Activated gamma-delta T cell (primary cell): ENCODE measurements at places on chromosomes 7 and 10.

- no peak for DNase-seq
Measured at GRCh38 chr7:41881331-41882130, 178.6 kb upstream of the INHBA start.

GRCh38 chr7:11175371-11175770, 201.7 kb downstream of the PHF14 start:
- no peak for DNase-seq

DNA sequence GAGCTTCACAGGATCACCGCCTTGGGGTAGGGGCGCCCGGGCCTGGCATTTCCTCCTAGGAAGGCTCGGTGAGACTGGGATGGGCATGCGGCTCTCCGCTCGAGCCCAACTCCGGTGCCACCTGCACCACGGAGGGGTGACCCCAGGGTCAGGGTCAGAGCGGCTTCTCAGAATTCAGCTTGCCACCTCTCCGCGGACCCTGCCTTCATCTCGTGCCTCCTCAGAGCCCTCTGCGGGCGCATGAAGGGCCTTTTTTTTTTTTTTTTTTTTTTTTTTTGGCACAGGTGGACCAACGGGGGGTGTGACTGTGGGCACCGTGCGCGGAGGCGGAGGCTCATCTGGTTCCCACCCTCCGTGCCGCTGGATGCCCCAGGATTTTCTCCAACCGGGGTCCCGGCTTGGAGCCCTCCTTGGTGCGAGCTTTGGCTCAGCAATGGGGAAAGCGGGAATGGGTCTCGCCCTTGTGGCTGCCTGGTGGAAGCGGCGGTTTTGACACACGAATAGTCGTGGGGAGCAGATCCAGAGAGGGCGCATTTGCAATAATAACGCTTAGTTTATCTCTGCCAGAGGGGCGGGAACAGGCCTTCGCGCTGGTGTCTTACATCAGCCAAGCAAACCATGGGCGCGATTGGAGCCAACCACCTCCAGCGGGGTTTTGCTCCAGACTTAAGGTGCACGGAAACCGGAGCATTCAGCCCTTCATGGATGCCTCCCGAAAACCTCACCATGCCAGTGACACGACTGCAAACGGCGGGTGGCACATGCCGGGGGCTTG, 5.0 kb upstream of the TNRC18 start:
- no peak for DNase-seq

DNA sequence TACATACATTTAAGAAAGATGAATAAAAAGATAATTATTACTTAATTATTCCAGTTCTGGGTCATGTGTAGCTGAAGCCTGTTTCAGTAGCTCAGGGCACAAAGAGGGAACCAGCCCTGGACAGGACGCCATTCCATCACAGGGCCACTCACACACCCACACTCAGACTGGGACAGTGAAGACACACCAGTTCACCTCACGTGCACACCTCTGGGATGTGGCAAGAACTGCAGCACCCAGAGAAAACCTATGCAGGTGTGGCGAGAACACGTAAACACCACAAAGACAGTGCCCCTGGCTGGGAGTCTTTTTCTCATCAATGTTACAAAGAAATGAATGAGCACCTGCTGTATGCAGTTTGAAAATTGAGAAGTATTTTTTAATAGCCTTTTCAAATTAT, 1.6 kb upstream of the IDI1 start:
- no peak for DNase-seq

- DNase-seq, result no peak
Measured at GRCh38 chr7:5451391-5451790, 27.8 kb upstream of the TNRC18 start.

- no peak for DNase-seq
Measured at GRCh38 chr10:78602201-78602932, 466.4 kb upstream of the ZMIZ1 start.

GRCh38 chr10:97736403-97736901, 476 bp upstream of the ZFYVE27 start:
- no peak for DNase-seq

DNA sequence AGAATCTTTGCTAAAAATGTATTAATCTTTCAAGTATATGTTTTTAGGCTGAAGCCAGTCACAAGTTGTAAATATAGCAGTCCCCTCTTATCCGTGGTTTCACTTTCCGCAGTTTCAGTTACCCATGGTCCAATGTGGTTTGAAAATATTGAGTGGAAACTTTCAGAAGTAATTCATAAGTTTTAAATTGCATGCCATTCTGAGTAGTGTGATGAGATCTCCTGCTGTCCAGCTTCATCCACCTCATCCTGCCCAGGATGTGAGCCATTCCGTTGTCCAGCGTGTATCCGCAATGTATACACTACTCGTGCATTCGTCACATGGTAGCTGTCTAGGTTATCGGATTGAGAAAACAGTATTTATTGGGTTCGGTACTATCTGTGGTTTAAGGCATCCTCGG, 12.2 kb downstream of the PDCD4 start:
- DNase-seq, result no peak

DNA sequence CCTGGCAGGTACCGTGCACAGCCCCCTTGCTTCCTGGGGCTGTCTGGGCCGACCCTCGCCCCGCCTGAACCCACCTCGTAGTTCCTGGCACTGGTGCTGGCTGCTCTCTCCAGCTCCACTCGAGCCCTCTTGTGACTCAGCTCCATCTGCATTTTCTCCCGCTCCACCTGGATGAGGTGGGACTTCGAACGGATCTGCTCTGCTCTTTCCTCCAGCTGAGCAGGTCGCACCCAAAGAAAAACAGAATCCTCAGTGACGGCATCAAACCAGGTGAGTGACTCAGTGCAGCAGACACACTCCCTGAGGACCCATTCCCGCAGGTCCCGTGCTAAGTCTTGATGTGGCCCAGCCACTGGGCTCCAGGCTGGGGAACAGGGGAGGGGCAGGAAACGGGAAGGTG, 7.4 kb downstream of the MAD1L1 start:
- no peak for DNase-seq

GRCh38 chr7:4066626-4067475, 615.2 kb upstream of the FOXK1 start:
- no peak for DNase-seq

DNA sequence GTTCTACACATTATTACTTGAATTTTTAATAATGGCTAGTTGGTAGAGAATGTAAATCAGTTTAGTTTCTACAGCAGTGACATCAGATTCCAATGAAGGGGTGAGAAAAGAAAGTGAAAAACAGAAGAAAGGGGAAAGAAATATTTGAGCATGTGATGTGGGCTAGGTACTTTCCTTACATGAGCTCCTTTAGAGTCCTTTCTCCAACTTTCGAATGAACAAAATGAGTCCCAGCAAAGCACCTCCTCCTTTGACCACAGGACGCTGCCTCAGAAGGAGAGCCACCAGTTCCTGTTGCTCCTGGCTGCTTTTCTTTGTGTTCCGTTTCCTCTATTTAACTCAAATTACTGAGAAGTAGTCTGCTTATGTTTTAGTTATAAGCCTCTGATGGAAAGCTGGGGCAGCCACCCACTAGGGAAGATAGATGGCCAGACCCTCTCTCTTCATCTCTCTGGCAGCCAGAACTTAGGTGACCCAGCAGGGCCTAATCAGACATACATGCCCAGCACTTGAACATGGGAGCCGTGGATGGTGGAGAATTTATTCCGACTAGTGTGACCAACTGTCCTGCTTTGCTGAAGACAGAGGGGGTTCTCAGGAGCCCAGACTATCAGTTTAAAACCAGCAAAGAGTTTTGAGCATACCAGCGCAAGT, 82.4 kb upstream of the NME8 start:
- DNase-seq, result no peak

DNA sequence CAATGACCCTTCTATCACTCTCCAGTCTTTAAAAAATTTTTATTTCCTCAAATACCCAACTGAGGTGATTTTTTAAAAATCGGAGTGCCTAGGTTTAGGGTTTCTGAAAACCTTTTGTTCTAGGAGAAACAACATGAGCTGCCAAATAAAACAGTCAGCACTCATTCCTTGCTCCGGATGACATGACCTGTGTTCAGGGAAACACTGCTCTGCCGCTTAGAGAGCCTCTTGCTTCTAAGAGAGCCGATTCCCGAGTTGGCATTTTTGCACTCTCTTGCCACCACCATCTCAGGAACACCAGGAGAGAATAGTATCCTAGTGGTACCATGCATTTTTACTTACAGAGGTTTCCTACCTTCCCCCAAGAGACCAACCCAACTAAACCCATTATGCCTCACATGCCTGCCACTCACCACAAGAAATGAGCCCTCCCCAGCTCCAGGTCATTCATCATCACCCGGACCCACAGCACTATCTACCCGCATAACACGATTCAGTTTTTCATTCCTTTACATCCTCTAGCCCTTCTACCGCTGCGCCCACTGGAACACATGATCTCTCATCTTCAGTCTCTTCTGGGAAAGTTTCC, 365.4 kb downstream of the THSD7A start:
- no peak for DNase-seq

DNA sequence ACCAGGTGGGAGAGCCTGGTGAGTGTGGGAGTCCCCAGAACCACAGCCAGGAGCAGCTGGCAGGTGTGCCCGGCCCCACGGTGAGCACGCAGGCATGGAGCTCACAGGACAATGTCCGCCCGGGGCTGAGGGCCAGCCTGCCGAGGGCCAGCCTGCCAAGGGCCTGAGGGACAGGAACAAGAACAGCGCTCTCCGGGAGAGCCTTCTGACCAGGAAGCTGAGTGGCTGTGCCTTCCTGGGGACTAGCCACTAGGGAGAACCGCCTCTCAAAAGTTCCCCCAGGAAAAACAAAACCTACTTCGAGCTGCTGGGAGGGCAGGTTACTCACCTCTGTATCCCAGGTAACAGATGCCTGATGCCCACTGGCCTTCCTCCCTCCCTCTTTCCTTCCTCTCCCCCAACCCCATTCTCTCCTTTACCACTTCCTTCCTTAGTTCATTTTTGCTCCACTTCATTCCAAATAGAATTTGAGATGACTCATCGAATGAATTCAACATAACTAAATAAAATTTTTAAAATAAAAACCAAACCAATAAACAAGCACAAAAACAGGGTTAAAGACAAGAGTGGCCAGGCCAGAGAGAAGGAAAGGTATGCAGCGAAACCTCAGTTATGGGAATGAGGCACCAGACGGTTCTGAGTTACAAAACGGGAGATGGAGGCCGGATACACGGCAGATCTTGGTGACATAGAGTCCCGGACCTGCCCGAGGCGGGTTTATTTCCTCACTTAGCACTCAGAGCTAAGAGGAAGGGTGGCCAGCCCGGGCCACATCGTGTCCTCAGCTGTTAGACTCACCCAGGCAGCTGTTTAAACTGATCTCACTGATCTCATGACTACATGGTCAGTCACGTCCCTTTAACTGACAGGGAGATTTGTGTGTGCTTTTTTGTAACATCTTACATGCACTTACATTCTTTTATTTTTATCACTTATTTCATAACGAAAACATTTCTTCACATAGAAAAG, 128.5 kb downstream of the TNS3 start:
- no peak for DNase-seq

- DNase-seq, result no peak
Measured at GRCh38 chr10:486666-487322, 202.7 kb downstream of the DIP2C start.

- DNase-seq, result no peak
Measured at GRCh38 chr7:43648473-43649406, 65.8 kb downstream of the STK17A start.

DNA sequence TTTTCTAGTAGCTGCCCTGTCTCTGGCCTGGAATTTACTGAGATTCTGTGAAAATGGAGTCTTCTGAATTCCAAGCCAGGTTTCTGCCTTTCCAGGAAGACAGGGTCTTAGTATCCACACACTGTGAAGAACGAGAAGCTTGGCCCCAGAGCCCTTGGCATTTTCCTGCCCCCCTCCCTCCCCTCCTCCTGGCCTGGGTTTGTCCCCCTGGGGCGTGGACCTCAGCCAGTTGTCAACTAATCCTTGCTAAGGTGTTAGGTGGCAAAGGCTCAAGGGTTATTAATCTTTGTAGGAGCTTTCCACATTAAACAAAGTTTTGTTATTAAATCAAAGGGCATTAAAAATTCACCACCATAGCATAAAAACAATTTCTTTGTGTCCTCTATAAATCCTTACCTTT, 329.5 kb downstream of the RNLS start:
- no peak for DNase-seq

- DNase-seq, result no peak
Measured at GRCh38 chr10:107542016-107542415, 377.5 kb upstream of the SORCS1 start.

DNA sequence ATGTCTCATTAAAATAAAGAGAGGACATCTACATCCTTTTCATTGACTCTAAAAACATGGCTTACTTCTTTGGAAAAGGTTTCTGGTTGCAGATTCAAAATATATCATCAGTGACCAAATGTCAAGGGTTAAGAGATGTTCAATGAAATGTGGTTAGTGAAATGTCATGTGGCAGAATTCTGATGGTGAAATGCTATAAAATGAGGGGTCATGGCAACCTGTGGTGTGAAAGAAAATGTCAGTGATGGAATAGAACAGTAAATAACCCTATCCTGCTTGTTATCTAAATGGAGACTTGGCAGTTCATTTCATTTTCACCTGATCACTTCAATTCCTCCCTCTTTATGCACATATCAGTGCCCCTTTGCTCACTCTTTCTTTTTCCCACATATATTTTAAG, 79.4 kb downstream of the TFPI2 start:
- no peak for DNase-seq

- no peak for DNase-seq
Measured at GRCh38 chr10:89221919-89222318, 14.8 kb upstream of the CH25H start.

DNA sequence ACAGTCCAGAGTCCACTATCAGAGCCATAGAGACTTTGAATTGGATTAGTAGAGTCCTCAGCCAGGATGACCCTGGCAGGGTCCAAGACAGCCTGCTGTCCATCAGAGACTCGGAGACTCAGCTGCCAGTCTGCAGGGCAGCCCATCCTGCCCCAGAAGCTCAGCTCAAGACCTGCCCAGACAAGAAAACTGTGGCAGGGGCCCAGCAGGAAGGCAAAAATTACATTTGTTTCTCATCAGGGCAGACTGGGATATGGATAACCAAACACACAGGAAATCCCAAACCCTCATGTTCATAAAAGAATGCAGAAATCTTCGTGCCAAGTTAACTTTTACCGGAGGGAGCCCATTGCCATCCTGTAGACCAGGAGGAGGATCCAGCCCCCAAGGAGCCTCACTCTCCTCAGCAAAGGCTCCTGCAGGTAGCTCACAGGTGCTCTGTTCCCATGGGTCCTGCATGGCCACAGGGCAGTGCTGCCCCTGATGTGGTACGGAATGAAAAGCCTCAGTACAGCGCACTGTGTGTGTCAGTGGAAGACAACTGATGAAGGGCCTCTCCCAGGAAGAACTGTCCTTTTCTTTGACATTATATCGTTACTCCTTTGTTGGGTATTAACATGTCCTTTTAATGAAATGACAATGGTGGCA, 222.2 kb downstream of the KCNMA1 start:
- DNase-seq, result no peak
